ENCODE measurements at places on chromosomes 1 and 21.

- no peak for DNase-seq
Measured at GRCh38 chr1:153456396-153456795, 4.1 kb downstream of the S100A7 start.

- no peak for DNase-seq
Measured at GRCh38 chr1:49346767-49347349, 570.2 kb upstream of the BEND5 start.

DNA sequence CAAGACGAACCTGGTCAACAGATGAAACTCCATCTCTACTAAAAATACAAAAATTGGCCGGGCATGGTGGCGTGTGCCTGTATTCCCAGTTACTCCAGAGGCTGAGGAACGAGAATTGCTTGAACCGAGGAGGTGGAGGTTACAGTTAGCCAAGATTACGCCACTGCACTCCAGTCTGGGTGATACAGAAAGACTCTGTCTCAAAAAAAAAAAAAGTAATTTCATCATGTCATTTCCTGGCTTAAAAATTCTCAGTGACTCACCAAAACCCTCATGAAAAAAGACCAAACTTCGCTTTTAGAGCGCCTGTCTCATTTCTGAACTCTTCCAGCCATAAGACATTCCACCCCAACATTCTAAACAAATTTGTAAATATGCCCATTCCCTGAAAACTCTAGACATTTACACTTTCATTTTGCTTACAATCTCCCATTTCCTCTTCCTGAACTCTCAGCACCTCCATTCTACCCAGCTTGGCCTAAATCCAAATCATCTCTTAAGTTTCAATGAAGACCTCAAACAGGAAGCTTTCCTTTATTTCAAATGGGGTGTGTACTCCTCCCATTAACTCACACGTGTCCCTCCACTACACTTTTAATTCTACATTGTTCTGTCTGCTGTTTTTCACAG, 50.5 kb upstream of the PRRC2C start:
- DNase-seq = no peak

DNA sequence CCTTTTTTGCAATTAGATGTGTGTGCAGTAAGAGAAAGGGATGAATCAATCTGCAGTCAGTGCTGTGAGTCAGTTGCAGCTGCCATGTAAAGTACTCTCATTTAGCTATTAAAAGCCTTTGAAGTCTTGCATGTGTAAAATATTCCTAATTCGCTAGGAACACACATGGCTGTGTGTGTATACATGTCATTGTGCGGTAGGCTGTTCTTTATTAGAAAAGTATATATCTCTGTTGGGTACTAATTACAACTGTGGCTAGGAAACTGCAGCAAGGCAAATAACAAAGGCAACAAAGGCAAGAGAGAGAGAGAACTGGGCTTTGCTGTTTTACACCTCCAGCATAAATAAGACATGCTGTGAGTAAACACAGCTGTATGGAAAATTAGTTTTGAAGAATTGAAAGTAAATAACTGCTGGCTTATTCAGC, 41.7 kb downstream of the EPB41 start:
- no peak for DNase-seq

GRCh38 chr1:167092653-167093052, 1.2 kb upstream of the STYXL2 start:
- DNase-seq = no peak

- DNase-seq = peak; percentile 41
Measured at GRCh38 chr1:16013220-16013907, 4.5 kb downstream of the HSPB7 start.

- peak; percentile 57 for DNase-seq
Measured at GRCh38 chr1:18948048-18948912, 8.2 kb downstream of the IFFO2 start.

DNA sequence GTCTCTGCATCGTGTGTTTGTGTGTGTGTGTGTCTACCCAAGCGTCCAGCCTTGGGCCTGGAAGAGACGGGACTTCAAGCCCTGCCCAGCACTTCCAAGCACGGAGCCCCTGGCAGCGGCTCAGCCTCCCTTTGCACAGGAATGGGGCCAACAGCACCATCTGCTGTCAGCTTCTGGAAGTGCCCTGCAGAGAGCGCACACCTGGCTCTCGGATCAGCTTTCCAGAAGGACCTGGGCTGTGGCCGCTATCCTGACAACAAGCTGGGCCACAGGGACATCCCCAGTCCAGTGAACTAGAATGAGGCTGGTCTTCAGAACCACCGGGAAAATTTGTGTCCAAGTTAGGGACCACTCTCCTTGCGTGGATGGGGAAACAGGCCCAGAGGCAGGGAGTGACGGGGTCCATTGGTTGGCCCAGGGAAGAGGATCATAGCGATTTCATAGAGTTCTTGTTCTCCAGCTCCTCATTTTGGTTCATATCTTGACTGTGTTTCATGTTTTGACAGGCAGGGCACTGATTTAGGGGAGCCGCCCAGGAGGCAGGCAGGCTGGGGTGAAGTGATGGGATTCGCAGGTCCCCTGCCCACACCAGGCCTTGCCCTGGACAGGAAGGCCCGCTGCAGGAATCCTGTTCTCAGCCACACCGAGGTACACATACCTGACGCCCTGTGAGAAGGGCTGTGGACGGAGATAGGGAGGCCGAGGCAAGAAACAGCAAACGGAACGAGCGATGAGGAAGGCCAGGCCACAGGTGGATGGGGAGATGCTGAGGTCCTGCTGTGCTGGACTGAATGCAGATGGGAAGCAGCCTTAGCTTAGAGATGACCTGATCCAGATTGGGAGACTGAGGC, 38.4 kb downstream of the TAS1R2 start:
- DNase-seq = peak; percentile 70

DNA sequence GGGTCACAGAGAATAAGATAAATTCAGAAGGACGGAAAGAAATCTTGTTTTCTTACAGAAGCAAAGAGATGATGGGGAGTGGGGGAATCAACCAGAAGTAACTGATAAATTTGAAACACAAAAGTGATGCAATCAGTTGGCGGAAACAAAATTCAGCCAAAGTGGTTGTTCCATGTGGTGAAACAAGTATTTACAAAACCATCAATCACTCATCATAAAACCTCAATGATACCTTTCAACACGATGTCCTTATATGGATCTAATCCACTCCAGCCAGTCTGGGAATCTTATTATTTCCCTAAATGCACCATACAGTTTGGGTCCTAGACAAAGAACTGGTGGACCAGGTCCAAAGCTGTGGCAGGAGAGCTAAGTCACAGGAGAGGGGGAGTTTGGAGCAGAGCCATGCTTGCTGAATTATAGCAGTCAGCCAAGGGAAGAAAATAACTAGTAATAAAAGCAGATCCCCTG, 303.8 kb upstream of the LRRC7 start:
- no peak for DNase-seq

- no peak for DNase-seq
Measured at GRCh38 chr21:42366292-42367010, at the start of gene TFF1. Gene TFF1 (minus strand): TSS chr21:42366535. CDS start chr21:42366495, 40 bp downstream.

GRCh38 chr1:87042111-87042811, 127.8 kb downstream of the HS2ST1 start:
- DNase-seq = no peak

DNA sequence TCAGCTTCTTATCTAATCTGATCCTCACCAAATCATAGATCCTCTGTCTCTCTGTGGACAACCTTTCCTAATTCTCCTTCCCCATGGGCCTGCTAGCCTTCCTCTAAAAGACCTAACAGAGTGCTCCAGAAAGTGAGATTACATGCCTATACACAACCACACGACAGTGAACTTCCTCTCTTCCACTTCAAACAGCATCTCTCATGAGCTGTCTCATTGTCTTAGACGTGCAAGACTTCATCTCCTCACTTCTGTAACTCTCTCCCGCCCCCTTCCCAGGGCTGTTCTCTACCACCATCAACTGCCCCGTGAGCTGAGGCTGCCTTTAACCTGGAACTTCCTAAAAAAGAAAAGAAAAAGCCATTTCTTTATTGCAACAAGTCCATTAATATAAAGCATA, 14.1 kb upstream of the A3GALT2 start:
- DNase-seq = no peak
